Ecto neural progenitor cell (in vitro differentiated cells): ENCODE measurements at places on chromosomes 1 and 21.
A peak's percentile ranks its signal among the peaks of the same experiment; 100 is the strongest.

GRCh38 chr1:109627692-109628399, 8.2 kb downstream of the AMPD2 start:
- peak; percentile 34 for DNase-seq

- DNase-seq = no peak
Observed at GRCh38 chr1:245645406-245645805, 490.6 kb downstream of the KIF26B start.

DNA sequence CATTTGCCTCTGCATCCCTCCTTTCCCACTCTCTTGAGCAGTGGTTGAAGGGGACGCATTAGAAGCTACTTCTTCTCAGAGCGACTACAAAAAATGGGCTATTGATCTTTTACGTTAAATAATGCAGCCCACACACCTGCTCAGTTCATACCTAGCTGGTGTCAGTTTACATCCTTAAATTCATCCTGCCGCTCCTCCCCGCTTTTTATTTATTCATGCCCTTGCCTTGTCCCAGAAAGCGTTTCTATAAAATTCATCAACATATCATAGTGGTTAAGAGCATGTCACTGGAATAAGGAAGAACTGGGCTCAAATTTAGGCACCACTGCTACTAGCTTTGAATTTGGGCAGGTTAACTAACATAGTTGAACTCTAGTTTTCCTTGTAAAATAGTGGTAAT, 66.0 kb upstream of the TINAGL1 start:
- no peak for DNase-seq

DNA sequence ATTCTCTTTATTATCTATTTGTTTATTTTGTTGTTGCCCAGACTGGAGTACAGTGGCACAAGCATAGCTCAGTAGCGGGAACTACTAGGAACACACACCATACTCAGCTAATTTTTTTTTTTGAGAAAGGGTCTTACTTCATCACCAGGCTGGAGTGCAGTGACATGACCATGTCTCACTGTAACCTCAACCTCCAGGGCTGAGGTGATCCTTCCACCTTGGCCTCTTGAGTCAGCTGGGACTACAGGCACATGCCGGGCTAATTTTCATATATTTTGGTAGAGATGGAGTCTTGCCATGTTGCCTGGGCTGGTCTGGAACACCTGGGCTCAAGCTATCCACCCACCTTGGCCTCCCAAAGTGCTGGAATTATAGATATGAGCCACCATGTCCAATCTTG, 5.3 kb upstream of the TXNIP start:
- no peak for DNase-seq
